ENCODE measurements at places on chromosomes 13 and 19.

DNA sequence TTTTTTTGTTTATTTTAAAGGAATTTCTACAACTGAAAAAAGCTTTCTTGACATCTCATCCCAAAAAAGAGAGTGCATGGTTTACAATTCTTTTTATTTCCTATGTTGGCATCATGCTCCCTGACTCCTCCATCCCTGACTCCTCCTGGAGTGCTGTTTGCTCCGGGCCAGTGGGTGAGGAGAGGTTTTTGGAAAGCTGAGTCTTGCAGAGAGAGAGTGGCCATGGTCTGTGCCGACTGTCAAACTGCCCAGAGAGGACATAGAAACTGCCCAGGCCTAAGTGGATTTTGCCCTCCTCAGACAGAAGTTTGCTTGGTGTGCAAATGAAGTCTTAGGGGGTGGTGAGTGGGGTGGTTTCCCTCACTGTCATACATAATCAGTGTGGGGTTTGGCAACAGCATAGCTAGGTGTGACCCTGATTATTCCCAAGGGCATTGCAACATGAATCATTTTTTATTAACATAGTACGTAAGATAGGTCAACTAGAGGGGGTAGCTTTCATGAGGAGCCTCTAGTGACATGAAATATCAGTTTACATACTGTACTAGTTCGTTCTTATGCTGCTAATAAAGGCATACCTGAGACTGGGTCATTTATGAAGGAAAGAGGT lies 179.8 kb upstream of the UBL3 start:
- DNase-seq = no peak

- DNase-seq = no peak
Observed at GRCh38 chr13:42498521-42498920, 75.4 kb upstream of the TNFSF11 start.

GRCh38 chr13:45807520-45808099 lies 43.9 kb downstream of the SIAH3 start:
- DNase-seq = no peak

DNA sequence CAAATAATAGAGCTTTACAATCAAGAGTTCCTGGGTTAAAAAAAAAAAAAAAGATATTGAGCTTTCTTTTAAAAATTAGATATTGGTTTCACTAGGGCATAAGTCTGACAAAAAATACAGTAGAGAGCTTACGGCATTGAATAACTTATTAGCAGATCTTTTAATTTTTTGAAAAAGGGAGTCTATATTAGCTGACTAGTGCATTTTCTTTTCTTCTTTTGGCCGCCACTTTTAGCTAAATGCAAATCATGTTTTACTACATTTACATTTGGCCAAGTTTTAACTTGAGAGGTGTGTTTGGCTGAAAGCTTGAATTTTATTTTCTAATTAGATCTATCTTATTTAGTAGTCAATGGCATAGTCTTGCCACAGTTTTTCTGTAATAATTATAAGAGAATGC lies 43.4 kb downstream of the SPRY2 start:
- no peak for DNase-seq

- DNase-seq = no peak
Observed at GRCh38 chr13:97027162-97027554, 32.9 kb upstream of the OXGR1 start.

DNA sequence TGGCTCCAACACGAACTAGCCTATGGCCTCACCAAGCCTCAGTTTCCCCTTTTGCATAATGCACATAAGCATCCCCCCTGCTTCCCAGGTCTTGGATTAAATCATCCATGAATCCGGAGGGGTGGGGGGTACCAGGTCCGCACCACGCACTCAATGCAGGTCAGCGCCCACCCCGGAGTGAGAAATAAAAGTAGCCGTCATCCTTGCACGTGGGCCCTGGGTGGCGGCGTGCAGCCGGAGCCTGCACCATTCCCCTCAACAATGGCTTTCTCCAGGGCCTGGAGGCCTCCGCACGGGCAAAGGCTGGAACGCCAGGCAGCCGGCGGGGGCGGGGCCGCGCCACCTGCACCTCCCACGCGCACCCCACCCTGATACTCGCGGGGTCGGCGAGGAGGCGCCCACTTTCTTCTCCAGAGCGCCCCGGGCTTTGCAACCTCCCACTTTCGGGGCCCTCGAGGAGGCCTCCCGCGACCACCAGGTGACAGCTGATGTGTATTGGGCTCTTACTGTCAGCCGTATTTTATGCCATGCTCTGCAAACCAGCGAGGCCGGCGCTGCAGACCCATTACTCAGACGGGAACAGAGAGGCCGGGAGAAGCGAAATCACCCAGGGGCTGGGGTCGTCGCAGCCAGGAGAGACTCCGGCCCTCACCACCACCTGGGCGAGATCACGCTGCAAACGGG lies 767 bp upstream of the GADD45B start:
- DNase-seq = peak; percentile 47

DNA sequence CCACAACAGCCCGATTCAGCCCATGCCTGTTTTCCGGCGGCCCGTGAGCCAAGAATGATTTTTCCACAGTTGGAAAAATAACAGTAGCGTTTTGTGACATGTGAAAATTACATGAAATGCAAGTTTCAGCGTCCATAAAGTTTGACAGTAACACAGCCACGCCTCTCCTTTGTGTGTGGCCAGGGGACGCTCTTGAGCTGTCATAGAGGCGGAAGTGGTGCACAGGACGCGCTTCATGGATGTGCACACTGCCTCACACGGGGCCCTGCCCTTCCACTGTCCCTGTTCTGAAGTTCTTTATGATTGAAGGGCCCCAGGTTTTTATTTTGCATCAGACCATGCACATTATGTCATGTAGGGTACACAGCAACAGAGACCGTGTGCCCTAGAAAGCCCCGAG lies 12.4 kb upstream of the ELAVL1 start:
- no peak for DNase-seq

- peak; percentile 59 for DNase-seq
Observed at GRCh38 chr19:4914736-4915501, 5.6 kb downstream of the UHRF1 start.

GRCh38 chr13:44278166-44278565 lies 95.5 kb upstream of the SERP2 start:
- DNase-seq = no peak

- no peak for DNase-seq
Observed at GRCh38 chr19:927780-928401, 2.1 kb downstream of the ARID3A start.

DNA sequence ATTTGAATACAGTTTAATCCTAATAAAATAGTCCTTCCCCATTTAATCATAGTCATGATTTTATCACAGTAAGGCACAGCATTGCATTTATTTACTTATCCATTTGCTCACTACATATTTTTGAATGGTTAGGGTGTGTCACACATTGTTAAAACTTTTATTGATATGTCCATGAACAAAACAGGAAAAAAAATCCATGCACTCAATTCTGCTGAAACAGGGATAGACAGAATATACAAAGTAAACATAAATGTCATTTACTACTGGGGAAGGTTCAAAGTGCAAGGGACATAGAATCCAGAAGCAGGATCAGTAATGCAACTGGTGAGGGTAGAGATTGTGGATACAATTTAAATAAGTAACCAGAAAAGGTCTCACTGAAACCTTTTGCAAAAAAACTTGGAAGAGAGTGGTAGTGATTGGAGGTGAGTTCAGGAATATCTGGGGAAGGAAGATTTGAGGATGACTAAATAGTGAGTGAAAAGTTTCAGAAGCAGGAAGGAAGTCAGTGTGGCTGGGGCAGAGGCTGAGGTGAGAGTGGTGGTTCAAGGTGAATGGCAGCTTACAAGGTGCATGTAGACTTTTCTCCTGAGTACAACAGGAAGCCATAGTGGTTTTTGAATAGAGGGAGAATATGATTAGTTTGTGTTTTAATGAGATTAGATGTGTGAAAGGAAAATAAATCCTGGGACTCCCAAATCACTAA lies 387.2 kb upstream of the ATXN8OS start:
- DNase-seq = no peak

DNA sequence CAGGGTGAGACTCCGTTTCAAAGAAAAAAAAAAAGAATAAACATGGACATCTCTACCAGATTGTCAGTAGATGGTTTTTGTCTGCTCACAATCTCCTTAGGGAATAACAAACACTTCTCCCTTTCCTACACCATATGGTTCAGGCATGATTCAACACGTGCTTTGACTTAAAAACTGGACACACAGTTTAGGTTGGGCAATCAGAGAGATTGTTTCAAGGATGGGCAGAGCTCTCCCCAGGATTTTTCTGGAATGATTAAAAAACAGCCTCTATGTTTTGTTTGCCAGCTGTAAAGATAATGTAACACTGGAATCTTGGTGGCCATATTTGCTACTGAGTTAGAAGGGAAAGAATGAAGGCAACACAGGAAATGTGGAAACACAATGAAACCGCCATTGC lies 150.1 kb upstream of the TSC22D1 start:
- no peak for DNase-seq

GRCh38 chr19:19480688-19481087 lies 34.7 kb downstream of the TSSK6 start:
- no peak for DNase-seq

GRCh38 chr13:98813993-98814392 lies 61.5 kb upstream of the SLC15A1 start:
- no peak for DNase-seq

DNA sequence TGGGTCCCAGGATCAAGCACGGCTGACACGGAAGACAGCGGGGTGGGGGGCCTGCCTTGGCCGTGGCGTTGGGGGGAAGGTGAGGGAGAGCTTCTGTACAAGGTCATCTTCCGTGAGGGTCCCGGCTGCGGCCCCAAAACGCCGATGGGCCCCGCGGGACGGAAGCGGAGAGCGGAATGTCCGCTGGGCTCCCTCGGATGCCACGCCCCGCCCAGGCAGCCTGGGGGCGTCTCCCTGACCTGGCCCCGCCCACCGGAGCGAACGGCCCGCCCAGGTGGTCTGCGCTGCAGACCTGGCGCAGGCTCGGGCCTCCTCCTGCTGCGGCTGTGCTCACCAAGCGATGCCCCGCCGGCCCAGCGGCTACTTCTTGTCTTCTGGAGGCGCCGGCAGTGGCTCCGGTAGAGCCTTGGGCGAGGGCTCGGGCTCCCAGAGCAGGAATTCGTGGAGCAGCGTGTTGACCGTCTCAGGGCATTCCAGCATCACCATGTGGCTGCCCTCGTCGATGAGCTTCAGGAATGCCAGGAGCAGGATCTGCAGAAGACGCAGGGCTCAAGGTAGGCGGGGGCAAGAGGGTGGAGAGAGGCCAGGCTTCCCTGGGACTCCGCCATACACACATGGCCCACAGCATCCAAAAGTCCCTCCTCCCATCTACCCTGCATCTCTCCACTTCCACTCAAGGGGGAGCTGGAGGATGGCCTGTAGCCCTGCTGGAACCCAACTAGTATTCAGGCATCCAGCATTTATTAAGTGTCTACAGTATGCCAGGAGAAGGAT lies 10.7 kb downstream of the ABHD8 start:
- peak; percentile 70 for DNase-seq

GRCh38 chr19:10471909-10472308 lies 31.2 kb downstream of the KEAP1 start:
- no peak for DNase-seq

- no peak for DNase-seq
Observed at GRCh38 chr19:36838784-36839324, 667 bp upstream of the ZNF790 start.

DNA sequence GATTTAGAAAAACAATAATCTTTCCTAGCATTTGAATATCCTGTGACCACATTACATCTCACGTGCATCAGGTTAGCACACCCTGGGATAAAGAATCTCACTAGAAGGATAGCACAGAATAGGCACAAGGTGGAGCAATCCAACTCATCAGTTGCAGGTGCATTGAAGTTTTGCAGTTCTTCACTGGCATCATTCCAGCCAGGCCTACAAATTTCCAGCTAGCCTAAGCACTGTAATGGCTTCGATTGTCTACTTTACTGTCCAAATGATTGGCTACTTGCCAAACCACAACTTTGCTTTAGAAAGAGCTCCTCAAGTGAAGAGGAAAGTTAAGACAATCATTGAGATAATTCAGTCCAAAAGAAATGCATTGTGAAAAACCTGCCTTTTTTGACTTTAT lies 89.5 kb downstream of the SPRY2 start:
- DNase-seq = no peak

DNA sequence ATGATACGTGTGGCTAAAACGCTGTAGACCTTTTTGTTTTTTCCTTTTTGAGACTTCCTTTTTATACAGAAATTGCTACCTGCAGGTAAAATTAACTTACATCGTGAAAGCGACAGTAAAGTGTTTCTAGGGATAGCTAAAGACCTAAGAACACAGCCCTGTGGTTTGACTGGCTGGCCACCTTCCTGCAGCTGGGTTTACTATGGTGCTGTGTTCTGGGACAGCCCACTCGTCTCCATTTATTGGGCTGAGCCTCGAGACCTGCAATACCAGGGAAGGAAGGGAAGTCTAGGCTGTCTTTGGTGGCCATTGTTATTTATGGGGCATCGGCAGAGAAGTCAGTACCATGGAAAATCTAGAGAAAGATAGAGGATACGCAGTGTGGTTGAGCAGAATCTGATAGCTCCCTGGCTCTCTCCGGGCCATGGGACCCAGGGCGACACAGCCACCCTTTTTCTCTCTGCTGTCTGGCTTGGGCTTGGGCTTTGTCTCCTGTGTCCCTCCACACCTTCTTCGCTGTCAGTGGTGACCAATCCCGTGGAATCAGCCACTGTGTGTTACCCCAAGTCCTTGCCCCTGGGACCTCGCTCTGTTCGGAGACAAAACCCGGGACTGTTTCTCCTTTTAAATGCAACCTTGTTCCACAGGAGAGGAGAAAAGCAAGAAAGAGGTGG lies 30.9 kb downstream of the ACTN4 start:
- DNase-seq = no peak

DNA sequence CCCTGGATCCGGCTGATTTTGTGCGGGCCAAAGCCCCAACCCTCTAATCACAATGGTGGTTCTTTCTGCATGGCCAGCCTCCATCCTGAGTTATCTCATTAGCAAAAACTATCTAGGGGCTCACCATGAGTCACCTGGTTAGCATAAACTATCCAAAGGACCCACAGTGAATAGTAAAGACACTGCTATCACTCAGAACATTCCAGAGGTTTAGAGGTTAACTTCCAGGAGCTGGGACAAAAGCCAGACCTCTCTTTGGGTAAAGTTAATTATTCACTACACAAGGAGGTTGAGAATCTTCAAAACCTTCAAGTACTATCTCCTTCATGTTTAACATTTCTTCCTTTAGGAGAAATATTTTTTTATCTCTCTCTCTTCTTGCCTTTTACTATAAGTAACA lies 18.8 kb upstream of the PPP5C start:
- DNase-seq = no peak

DNA sequence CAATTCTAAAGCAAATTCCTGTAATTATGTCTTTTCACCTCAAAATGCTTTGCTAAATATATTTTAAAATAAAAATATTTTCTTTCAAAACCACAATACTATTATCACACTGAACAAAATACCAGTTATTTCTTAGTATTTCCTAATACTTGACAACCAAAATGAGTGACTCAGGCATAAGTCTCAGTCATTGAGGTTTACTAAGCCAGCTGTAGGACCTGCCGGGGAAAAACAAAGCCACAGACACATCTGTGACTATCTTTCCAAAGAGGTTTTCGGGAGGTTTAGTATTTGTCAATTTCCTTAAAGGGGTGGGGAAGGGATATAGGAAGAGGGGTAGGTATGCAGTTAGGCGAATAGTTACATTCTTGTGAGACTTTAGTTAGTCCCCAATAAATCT lies 3.2 kb upstream of the ZNF235 start:
- no peak for DNase-seq

- DNase-seq = no peak
Observed at GRCh38 chr19:33499248-33499647, 22.3 kb downstream of the PEPD start.
